ENCODE measurements at places on chromosomes 6 and 20.

- DNase-seq = no peak
Measured at GRCh38 chr6:111715321-111715720, 109.6 kb upstream of the TRAF3IP2 start.

- no peak for DNase-seq
Measured at GRCh38 chr6:39422238-39422637, 99.7 kb upstream of the KCNK16 start.

GRCh38 chr20:52533401-52533800, 341.8 kb upstream of the ZFP64 start:
- no peak for DNase-seq

DNA sequence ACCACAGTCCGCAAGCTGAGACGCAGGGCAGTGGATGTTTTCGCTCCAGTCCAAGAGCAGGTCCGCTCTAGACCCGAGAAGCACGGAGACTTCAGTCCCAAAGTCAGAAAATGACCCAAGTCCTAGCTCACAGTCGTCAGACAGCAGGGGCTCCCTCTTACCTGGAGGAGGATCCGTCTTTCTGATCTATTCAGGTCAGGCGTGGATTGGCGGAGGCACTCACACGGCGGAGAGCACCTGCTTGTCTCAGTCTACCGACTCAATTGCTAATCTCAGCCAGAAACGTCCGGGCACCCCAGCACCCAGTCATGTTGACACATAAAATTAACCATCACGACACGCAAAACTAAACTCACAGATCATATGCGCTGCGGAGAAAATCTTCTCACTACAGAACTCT, 285.3 kb upstream of the CDH4 start:
- DNase-seq = no peak
